ENCODE measurements at places on chromosomes 5 and 9.

- no peak for DNase-seq
These were observed 160.0 kb downstream of the C9orf152 start for GRCh38 chr9:110047955-110048402.

- DNase-seq: no peak
These were observed 9.3 kb downstream of the CSF1R start for GRCh38 chr5:150077060-150077459.

DNA sequence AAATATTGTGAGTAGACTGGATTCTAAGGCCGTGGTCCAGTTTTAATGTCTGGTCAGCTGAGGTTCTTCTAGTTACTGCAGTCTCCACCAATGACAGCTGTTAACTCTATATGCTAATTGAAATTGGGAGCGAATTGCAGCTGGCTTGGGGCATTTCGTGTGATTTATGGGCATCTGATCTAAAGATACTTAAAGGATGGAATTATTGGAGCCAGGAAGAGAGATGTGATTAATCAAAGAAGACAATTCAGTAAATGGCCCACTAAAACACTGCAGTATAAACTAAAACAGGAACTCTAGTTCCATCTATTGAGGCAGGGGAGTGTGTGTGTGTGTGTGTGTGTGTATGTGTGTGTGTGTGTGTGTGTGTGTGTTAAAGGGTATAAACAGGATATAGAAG, 157.5 kb upstream of the IQGAP2 start:
- no peak for DNase-seq

DNA sequence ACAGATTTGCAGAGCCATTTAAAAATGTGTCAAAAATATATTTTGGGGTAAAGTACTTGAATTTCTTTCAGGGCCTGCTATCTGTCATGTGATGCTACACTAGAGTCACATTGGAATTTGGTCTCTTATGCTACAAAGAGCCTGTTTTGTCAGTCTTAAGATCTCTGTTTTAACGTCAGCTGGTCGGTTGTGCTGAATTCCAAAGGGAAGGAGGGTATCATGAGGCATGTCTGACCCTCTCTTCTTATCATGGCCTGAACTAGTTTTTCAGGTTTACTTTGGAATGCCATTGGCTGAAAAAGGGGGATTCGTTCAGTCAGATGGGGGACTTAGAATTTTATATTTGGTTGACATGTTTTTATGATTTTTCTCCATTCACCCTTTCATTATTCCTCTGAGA, 290.6 kb downstream of the CD180 start:
- DNase-seq: no peak

DNA sequence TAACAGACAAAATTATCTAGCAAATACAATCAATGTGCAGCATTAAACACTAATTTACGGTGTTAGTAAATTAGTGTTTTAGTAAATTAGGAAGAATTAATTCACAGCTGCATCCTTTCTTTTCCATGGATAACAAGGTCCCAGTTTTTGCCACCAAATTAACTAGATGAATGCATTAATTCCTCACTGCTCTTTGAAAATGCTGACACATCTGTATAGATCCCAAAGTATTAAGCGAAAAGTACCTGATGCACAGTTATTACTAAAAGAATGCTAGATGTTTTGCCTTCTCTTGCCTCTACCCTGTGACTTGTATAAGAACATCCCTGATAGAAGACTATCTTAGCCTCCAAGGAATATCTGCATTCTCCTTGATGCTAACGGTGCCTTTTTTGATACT, 612.7 kb upstream of the DMAC1 start:
- no peak for DNase-seq

- no peak for DNase-seq
These were observed 7.5 kb downstream of the RABGAP1 start for GRCh38 chr9:122948313-122948712.

DNA sequence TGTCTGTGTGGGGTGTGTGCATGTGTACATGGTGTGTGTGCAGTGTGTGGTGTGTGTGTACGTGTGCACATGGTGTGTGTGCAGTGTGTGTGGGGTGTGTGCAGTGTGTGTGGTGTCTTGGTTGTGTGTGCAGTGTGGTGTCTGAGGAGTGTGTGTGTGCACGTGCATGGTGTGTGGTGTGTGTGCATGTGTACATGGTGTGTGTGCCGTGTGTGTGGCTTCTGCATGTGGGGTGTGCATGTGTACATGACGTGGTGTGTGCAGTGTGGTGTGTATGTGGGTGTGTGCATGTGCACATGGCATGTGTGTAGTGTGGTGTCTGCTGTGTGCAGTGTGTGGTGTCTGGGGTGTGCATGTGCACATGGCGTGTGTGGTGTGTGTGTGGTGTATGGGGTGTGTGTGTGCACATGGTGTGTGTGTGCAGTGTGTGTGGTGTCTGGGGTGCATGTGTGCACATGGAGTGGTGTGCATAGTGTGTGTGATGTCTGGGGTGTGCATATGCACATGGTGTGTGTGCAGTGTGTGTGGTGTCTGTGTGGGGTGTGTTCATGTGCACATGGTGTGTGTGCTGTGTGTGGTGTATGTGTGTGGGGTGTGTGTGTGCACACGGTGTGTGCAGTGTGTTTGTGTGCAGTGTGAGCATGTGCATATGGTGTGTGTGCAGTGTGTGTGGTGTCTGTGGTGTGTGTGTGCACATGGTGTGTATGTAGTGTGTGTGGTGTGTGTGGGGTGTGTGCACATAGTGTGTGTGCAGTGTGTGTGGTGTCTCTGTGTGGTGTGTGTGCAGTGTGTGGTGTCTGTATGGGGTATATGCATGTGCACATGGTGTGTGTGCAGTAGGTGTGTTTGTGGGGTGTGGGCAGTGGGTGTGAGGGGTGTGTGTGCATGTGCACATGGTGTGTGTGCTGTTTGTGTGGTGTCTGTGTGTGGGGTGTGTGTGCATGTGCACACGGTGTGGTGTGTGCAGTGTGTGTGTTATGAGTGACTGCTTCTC, 40.6 kb upstream of the ZNG1F start:
- DNase-seq: no peak

DNA sequence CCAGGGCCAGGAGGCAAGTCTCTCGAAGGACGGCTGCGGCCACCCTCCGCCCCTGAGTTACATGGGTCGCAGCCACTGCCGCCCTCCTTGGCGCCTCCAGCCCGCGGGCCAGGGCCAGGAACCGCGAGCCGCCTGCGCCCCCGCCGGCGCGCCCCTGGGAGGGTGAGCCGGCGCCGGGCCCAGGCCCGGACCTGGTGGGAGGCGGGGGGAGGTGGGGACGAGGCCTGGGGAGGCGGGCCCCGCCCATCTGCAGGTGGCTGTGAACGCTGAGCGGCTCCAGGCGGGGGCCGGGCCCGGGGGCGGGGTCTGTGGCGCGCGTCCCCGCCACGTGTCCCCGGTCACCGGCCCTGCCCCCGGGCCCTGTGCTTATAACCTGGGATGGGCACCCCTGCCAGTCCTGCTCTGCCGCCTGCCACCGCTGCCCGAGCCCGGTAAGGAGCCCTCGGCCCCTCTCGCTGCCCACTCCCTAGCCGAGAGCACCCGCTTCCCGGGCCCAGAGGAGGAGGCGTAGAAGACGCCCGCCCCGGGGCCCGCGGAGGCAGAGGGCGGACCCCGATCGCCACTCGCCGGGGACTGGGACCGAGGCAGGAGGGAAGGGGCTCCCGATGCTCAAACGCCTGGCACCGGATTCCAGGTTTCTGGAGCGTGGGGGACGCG, at the start of gene ASS1:
TSS of gene ASS1 (plus strand) at position 397 of the 657 bp plus-strand sequence. CDS start 7,268 bp downstream, outside the sequence.
- no peak for DNase-seq
